ENCODE measurements at places on chromosomes 7 and 10. TPM values are rescaled to one million over a fixed set of nuclear protein-coding genes. Genes with fewer than 3 reads are reported as not detected.

- no peak for DNase-seq
Measured at GRCh38 chr7:108623220-108623619, 53.5 kb downstream of the DNAJB9 start.

DNA sequence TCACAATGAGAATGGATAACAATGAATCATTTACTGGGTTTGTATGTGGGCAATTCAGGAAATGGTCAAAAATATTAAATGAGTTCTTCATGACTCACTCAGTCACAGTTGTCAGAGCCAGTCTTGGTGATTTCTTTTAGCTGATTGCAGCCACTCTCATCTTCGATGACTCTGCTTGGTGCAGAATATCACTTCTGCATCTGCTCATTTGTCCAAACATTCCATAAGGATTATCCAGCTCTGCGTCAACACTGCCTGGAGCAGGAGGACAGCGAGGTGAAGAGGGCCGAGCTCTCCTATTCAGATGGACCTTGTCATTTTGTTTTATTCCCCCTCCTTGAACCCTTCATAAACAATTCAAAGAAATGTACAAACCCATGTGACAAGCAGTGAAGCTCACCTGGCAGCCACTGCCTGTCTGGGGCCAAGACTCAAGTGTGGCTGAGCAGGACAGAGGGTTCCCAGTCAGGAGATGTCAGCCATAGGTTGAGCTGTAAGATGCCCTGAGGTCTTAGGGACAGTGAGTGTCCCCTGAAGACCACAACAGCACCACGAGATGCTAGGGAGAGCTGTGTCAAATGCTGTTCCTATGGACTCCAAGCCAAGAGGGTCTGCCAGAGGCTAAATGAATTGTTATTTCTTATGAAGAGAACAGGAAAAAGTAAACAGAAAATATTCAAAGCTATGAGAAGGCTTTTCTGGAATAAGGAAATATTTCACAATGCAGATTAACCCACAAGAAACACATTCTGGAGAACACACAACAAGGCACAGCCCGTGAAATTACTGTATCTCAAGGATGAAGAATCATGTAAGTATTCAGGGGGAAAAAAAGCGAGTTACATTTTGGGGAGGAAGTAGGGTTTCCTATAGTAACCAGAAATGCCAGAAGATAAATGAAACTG, 33.1 kb upstream of the EGFR start:
- no peak for DNase-seq

DNA sequence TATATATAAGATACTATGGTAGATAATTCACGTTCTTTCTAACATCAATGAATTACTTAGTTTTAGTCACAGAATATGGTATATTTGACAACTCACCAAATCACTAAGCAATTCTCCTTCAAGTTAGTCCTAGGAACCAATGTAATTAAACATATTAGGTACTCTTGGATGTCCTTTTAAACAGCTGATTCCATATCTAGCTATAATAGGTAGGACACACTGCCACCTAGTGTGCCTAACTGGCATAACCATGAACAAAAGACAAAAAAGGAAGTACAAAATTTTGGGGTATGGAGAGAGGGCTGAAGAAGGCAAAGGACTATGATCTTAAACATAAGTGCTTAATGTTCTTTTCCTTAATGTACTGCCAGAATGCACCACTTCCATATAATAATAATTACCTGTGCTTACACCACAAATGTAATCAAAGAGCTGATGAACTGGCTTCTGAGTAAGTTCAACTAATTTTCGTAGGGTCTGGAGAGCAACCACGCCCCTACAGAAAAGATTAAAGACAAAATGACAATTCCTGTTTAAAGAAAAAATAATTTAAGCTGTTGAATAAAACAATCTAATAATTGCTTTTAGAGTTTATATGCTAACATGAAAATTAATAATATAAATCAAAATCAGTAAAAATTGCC, 28.7 kb downstream of the PNPLA8 start:
- peak; percentile 59 for DNase-seq

DNA sequence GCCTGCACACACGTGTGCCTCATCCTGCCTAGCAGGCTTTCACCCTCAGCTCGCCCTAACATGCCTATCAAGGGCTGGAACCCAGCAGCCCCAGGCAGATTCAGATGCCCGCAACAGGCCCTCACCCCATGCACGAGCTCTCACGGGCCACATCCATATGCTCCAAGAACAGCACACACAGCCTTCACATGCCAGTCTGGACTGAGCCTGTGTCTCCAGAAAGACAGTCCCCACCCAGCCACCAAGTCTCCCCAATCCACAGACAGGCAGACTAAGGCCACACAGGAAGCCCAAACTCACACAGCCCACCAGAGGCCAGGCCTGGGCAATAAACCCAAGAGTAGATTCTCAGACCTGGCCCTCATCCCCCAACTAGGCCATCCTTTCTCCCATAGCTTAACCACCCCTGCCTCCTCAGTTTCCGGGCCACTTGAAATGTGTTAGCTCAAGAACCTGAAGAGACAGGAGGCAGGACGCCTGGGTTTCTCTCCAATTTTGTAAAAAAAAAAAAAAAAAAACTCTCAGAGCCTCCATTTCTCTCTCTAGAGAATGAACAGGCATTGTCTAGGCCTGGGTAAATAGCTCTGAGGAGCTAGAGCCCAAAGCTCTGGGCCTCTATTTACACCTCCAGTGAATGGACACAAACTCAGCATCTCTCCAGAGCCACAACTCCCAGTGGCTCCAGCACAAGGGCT, 6.8 kb downstream of the LDB1 start:
- peak; percentile 35 for DNase-seq

GRCh38 chr10:69955897-69956740, 96.5 kb upstream of the MACROH2A2 start:
- DNase-seq: no peak

- DNase-seq: no peak
Measured at GRCh38 chr7:9488555-9488954, 1055.1 kb downstream of the NXPH1 start.

- DNase-seq: peak; percentile 99
Measured at GRCh38 chr7:1169409-1170368, 9.7 kb upstream of the ZFAND2A start.

Gene ASIC3
- total RNA-seq: 6.8 TPM

Gene SLC13A1
- total RNA-seq: not detected

Gene CNPY1
- total RNA-seq: not detected
